Myocyte (in vitro differentiated cells): ENCODE measurements at places on chromosomes 7 and 10. TPM values are rescaled to one million over a fixed set of nuclear protein-coding genes. Genes with fewer than 3 reads are reported as not detected.

- no peak for DNase-seq
Measured at GRCh38 chr7:140610204-140611165, 30.1 kb downstream of the DENND2A start.

Gene NCAPG2
- total RNA-seq: 11.1 and 15.5 TPM in 2 replicates

Gene TUBAL3
- total RNA-seq: not detected in 2 replicates

GRCh38 chr7:97174303-97174702 lies 56.8 kb downstream of the SDHAF3 start:
- no peak for DNase-seq

Gene PRSS1
- not detected in 2 replicates for total RNA-seq

- DNase-seq: no peak
Measured at GRCh38 chr7:87216701-87217508, 2.6 kb downstream of the TMEM243 start.

Gene CUZD1
- total RNA-seq: 16.7 and 40.3 TPM in 2 replicates

Gene ACBD7
- total RNA-seq: 0.35 and 0.42 TPM in 2 replicates

DNA sequence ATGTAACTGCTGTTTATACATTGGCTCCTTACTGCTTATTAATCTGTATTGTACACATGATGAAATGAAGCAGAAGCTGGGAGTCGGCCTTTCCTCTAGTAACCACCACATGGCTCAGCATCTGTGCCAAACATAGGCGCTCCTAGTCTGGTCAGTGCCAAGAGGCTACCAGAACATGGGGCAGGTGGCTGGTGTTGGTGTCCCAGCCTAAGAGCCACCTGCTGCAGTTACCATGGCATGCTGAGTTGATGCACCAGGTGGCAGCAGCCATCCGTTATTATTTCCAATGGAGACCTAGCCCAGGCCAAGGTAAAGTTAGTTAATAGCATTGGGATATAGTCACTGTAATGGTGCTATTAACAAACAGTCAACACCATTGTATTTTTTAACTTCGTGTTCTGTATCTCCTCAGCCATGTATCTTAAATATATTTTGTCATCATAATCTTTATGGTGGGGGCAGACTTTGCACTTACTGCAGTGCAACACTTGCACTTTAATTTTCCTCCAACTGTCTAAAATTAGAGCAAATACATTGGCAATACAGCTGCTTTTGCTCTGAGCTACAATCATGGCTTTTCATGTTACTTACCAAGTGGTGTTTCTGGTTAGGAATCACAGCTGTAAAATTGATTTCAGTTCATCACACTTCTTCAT lies 33.1 kb downstream of the HBP1 start:
- peak; percentile 89 for DNase-seq

Gene SLC18A3
- total RNA-seq: not detected in 2 replicates

DNA sequence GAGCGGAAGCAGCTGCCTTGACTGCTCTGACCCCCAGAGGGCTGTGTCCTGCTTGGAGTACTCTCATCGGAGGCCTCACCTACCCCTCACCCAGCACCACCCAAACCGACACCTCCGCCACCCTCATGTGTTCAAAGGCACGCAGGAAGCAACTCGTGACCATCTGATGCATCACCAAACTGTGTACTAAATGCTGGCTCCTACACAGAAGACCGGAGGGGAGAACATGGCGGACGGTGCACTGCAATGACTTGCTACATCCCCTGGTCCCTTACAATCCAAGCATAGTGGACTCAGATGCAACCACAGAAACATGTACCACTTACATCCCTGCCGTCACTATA lies 3.4 kb downstream of the PDAP1 start:
- no peak for DNase-seq

DNA sequence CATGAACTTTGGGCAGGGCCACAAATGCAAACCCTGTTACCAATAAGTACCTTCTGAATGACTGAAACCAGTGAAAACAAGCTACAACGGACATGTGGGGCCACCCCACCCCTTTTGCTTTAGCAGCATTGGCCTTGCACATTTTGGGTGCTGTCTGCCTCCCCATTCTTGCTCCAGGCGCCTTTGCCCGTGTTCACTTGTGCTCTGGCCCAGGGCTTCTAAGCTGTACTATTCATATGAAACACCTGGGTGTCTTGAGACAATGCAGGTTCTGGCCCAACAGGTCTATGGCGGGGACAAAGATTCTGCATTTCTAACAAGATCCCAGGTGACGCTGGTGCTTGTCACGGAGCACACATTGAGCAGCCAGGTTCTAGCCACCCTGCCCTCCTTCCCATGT lies 96.5 kb upstream of the SDK1 start:
- no peak for DNase-seq
